ENCODE measurements at places on chromosomes 4 and X.

GRCh38 chrX:145609951-145610511 is 207.6 kb upstream of the SLITRK2 start:
- H3K36me3 ChIP-seq = no peaks in the 10 kb centered on the region
- H3K4me3 ChIP-seq = no peak overlapping the region
- no peaks in the 10 kb centered on the region for H3K27me3 ChIP-seq
- H3K27ac ChIP-seq = no peak overlapping the region
- DNase-seq = no peak

DNA sequence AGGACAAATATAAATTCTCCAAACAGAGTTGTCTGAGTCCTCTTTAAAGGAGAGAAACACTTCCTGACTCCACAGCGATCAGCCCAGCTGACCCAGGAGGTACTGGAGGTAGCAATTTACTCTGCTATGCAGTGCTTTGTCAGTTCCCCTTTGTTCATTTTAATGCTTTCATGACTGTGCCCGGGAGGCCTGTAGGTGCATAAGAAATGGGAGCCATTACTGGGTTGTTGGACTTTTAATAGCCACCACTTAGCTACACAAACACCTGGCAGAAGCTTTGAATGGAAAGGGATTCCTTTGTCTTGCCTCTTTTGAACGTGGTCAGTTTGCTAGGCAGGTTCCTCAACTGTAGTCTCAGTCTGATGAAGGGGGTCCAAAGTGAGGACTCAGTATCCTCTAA is 59.0 kb upstream of the AFF2 start:
- H3K27me3 ChIP-seq = no peaks in the 10 kb centered on the region
- no peak overlapping the region for H3K4me3 ChIP-seq
- H3K4me1 ChIP-seq = no peaks in the 10 kb centered on the region
- no peaks in the 10 kb centered on the region for H3K36me3 ChIP-seq

DNA sequence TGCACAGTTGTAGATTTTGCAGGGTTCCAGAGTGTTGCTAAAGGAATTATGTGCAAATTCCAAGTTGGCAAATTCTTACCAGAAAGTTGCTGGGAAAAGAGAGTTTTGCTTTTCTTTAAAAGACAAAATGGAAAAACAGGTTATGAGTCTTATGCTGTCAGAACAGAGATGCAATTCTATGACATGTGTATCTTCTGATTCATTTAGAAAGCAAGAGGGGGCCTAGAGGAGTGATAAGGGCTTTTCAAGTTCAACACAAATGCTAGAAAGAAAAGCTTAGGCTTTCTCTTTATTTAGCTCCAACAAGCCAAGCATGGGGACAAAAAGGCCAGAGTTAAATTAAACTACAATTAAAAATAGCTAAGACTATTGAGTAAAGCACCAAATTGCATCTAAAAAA is 72.4 kb upstream of the GATB start:
- DNase-seq = no peak
- H3K4me1 ChIP-seq = no peaks in the 10 kb centered on the region
- no peaks in the 10 kb centered on the region for H3K36me3 ChIP-seq
- no peak overlapping the region for H3K4me3 ChIP-seq
- no peaks in the 10 kb centered on the region for H3K27me3 ChIP-seq
- H3K27ac ChIP-seq = no peak overlapping the region

DNA sequence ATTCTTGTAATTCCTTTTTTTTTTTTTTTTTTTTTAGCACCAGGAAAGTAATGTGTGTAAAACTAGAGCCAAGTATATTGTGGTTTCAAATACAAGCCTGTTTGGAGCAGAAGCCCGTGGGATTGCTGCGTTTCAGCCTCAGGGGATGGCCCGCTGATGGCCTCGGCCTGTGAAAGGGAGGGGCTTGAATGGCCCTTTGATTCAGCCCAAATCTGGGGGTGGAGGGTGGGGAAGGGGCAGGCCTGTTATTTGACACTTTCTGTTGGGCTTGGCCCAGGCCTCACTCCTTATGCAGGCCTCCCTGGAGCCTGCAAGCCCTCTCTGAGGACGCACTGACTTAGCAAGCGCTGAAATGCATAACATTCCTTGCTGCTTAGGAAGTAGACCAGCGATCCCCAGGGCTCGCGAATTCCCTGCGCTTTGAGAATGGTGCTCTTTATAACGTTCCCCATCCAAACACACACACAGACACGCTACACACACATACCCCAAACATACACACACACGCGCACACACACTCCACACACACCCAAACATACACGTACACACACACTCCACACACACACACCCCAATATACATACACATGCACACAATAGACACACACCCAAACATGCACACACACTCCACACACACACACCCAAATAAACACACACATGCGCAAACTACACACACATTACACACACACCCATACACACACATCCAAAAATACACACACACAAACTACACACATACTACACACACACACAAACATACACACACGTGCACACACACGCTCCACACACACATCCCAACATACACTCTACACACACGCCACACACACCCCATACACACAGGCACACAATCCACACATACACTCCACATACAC is 29.6 kb downstream of the TLR10 start:
- no peak overlapping the region for H3K27ac ChIP-seq
- peak overlapping the region; percentile 51 for H3K4me3 ChIP-seq

DNA sequence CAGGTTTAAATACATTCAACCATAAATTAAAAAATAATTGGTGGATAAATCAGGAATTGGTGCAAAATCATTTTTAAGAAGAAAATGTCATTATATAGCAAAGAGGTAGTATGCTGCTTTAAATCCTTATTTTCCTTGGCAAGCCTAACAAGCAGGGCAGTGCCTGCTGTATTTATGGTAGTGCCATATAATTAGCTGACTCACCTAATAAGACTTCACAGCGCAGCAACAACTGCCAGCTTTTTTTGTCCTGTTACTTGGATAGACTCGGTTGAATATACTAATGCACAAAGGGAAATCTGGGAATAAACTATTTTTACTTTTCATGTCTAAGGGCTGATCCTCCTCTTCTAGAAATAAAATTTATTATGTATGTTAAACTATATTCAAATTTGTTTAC is 99.1 kb downstream of the SNCA start:
- no peak overlapping the region for H3K4me3 ChIP-seq
- no peak overlapping the region for H3K27ac ChIP-seq
- no peaks in the 10 kb centered on the region for H3K27me3 ChIP-seq
- no peak for DNase-seq

GRCh38 chrX:48196745-48197201 is at the start of gene SSX5:
Gene SSX5, minus strand, starts transcription at chrX:48196795. Its CDS starts 1,437 bp downstream, at chrX:48195358.
- no peak for DNase-seq
- no peaks in the 10 kb centered on the region for H3K36me3 ChIP-seq
- no peak within 1 kb of the TSS for H3K27ac ChIP-seq
- H3K27me3 ChIP-seq = no peaks in the 10 kb centered on the region

GRCh38 chr4:95465010-95465409 is 83.8 kb downstream of the UNC5C start:
- no peaks in the 10 kb centered on the region for H3K36me3 ChIP-seq
- DNase-seq = no peak
- H3K27me3 ChIP-seq = no peaks in the 10 kb centered on the region
- no peak overlapping the region for H3K27ac ChIP-seq

DNA sequence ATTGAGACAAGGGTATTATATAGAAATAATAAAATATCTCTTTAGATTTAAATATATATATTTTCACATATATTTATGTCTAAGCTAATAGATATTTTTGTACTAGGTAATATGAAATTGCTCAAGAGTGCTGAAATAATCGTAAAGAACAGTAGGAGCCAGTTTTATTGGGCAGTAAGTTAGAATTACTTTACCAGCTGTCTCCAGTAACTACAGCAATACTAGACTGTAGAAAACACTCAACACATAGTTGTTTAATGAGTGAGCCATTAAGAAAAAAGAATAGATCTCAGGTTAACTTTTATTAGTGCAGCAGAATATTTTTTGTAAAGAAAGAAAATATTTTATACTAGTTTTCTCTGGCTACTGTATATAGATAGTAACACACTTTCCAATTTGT is 715.2 kb downstream of the TRIML1 start:
- no peaks in the 10 kb centered on the region for H3K36me3 ChIP-seq
- no peak overlapping the region for H3K4me3 ChIP-seq
- DNase-seq = no peak
- no peak overlapping the region for H3K27ac ChIP-seq
- H3K4me1 ChIP-seq = no peaks in the 10 kb centered on the region

DNA sequence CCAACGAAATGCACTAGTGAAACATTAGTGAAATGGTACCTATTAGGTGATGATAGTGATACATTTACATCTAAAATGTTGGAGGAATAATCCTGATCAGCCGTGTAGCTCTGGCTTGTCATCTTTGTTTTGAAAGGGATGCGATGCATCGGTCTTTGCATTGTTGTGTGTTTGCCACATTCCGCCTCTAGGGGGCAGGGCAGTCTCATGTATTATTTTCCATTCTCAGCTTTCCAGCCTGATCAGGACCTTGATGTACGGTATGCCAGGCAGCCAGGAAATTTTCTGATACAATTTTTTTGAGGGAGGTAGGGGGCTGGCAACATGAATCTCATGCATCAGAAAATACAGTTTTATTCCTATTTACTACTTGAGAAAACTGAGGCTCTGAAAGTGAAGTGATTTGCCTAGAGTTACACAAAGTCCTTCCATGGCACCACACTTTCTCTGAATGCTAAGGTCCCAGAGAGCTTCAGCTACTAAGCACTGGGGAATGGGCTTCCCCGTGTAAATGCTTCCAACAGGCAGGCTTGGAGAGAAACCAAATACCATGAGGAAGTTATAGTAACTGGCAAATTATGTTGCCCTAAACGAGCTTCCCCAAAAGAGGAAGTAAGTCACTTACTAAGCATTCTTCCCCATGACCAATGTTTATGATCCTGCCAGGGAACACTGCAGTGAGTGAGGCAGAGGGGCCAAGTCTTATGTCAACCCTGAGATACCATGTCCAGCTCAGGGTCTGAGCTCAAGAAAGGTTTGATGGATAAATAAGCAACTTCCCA is 31.8 kb upstream of the IQSEC2 start:
- DNase-seq = peak; percentile 13
- H3K4me1 ChIP-seq = no peaks in the 10 kb centered on the region
- H3K4me3 ChIP-seq = no peak overlapping the region

DNA sequence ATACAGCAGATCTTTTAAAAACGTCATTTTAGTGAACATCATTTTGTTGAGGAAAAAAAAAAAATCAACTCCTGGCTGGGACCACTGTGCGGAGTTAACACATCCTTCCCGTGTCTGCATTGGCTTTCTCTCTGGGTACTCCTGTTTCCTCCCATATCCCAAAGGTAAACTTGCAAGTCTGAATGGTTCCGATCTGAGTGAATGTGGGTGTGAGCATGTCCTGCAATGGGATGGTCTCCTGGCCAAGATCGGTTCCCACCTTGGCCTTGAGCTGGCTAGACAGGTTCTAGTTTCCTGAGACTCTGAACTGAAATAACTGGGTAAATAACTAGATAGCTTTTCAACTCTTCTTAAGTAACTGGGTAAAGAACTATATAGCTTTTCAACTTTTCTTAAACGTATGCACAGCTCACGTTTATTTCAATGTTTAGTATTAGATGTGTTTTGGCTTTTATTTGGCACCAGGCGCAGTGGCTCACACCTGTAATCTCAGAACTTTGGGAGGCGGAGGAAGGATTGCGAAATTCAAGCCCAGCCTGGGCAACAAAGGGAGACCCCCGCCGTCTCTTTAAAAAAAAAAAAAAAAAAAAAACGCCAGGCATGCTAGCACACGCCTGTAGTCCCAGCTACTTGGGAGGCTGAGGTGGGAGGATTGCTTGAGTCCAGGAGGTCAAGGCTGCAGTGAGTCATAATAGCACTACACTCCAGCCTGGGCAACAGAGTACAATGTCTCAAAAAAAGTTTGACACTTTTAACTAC is 14.0 kb downstream of the RBMX start:
- peak; percentile 14 for DNase-seq
- no peak overlapping the region for H3K27ac ChIP-seq
- H3K27me3 ChIP-seq = no peaks in the 10 kb centered on the region

DNA sequence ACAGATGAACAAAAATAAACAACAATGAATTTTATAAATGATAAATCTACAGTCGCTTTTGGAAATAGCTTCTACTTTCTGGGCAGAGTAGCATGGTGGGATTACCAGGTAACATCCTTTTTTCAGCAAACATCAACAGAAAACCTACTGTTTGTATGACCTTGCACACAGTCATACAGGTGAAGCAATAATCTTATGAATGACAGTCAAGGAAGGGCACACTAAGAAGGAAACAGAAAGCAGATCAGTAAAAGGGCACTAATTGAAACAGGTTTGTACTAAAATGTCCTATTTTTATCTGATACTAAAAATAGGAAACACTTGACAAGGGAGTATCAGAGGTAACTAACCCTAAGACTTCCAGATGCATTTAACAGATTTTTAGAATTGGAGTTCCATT is 108.9 kb downstream of the DLG3 start:
- H3K4me1 ChIP-seq = peaks cover 8% of the 10 kb centered on the region
- no peaks in the 10 kb centered on the region for H3K27me3 ChIP-seq
- peak; percentile 0 for DNase-seq
- H3K36me3 ChIP-seq = no peaks in the 10 kb centered on the region
- H3K27ac ChIP-seq = no peak overlapping the region

DNA sequence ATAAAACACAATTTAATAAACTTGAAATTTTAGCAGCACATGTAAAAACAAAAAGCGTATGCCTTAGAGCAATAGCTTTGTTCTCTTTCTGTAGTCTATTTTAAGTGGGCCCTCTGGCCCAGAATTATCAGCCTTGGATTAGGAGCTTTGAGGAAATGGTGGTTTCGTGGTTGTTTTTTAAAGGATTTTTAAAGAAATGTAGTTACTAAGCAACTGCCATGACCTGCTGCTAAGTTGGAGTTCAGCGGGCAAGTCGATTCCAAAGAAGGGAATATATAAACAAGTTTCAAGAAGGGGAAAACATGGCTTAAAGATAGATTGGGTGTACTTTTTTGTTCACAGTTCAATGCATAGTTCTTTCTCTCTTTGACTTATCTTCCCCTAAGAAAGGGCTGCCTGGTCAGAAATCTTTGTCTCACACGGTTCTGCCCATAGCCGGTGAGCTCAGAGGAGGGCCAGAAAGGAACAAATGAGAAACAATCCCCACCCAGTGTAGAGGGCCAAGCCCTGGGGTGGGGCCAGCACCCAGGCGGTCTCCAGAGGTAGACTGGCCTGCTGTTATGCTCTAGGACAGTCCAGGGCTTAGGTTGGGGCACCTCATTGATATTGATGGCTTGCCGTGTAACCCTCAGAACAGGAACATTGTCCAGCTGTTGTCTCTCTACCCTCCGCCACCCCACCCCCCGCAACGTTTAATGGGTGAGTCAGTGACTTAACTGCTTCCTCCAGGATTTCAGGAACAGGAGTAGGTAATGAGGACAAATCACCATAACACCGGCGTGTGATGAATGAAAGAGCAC is 32.5 kb downstream of the DLG3 start:
- no peaks in the 10 kb centered on the region for H3K27me3 ChIP-seq
- no peak for DNase-seq
- 0 out of 3 replicates have a peak, but pooled peaks cover 3% of the 10 kb centered on the region for H3K36me3 ChIP-seq
- no peak overlapping the region for H3K4me3 ChIP-seq

DNA sequence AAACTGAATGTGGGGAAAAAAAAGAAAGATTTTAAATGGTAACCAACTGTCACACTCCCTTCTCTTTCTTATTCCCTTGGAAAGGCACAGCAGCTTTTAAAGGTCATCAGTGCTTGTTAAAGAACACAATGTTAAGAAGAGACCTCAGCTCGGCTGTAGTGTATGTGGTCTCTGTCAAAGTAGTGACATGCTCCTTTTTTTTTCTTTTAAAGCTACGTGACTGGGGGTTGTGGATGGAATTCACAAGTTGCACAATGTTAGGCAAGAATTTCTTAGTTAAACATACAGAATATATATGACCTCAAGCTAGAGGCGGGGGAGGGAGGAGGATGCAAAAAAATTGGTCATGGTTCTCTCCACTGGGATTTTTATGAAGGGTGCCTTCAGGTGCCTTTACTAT is 45.6 kb downstream of the OCRL start:
- peaks cover 46% of the 10 kb centered on the region for H3K4me1 ChIP-seq
- no peaks in the 10 kb centered on the region for H3K27me3 ChIP-seq
- H3K27ac ChIP-seq = peak overlapping the region; percentile 74
- DNase-seq = peak; percentile 83
- no peak overlapping the region for H3K4me3 ChIP-seq
